Fibroblast of skin of right quadriceps (primary cell): ENCODE measurements at places on chromosomes 7 and 10.

DNA sequence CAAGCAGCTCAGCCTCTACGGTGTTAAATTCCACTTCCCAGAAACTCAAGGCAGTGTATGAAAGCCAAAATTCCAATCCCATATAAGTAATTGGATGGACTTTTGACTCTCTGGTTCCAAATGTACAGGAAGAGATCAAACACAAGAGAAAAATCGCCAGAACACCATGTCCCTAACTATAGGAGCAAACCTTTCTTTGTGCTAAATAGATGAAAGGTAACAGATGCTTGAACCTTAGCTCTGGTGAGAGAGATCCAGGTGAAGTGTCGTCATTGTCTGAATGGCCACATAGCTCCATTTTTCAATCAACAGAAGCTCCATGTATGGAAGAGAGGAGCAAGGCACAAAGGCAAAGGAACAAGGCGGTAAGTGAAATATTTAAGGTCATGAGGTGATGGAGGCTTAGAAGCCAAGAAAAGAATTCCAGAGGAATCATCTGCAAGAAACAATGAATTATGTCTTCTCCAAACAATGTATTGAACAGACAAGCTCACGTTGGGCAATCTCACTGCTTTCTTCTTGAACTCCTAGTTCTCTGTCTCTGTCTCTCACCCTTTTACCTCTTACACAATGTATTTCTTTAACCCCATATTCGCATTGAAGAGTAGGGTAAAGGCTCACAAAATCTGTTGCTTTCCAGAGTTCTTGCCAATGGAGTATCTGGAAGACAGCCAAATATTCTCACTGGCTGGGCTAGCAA is 585.1 kb downstream of the GATA3 start:
- DNase-seq = no peak

GRCh38 chr7:40749877-40750276 is 615.1 kb downstream of the SUGCT start:
- peak; percentile 24 for DNase-seq

- no peak for DNase-seq
Observed at GRCh38 chr7:129222064-129222463, 2.8 kb upstream of the AHCYL2 start.

DNA sequence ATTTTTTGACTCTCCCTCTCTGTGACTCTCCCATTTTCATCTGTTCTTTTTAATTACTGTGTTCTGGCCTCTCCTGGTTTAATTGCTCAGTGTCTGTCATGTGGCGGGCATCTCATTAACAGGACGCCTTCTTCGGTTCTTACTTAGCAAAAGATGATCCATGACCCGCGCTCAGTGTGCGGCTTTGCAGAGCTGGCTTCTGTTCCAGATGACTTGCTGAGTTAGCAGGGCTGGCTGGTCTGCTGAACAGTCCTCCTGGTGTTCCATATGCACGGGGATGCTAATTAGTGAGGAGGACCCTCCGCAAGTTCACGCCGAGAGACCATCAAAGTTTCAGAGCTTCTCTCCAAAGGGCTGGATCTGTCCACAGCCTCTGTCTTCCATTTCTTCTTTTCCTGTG is 258.6 kb upstream of the MKI67 start:
- DNase-seq = no peak

GRCh38 chr10:62506371-62506770 is 132.2 kb downstream of the ZNF365 start:
- DNase-seq = no peak

DNA sequence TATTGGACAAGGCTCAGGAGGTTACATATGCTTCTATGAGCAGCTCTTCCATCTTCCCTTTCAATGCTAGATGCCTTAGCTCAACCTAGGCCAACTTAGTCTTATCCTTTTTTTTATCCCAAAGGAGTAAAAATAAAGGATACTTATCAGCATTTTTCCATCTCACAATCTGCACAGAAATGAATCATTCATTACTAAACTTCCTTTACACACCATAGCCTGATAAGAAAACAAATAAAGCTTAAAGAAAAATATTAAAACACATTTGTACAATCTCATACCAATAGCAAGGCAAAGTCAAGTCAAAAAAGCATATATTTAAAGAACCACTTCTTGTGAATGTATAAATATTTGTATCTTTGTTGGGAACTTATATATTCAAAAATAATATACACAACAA is 407.4 kb downstream of the GRM8 start:
- DNase-seq = no peak

DNA sequence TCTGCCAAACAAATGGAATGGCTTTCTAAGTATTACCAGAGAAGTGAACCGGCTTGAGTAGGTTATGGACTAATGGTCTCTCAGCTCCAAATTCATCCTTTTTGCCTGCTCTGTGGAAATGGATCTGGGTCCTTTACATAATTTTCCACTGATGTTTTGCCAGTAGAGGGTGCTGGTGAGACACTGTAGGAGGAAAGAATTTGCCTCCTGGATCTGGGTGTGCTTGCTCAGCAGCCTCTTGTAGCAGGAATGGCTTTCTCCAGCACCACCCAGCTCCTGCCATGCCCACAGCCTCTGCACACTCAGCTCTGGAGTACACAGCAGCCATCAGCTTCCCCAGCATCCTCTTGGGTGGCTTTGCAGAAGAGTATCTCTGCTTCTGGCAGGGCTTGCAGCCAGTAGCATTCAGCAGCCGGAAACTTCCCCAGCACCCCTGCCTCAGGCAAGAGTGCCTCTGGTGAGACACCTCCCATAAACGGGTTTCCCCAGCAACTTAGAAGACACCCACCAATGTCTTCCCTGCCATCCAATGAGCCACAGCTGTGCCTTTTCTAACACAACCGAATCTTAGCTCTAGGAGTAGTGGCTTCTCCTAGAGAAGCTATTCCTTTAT is 235.0 kb upstream of the PLPP4 start:
- peak; percentile 35 for DNase-seq

GRCh38 chr10:68871105-68871711 is 29.9 kb upstream of the DDX50 start:
- peak; percentile 59 for DNase-seq

DNA sequence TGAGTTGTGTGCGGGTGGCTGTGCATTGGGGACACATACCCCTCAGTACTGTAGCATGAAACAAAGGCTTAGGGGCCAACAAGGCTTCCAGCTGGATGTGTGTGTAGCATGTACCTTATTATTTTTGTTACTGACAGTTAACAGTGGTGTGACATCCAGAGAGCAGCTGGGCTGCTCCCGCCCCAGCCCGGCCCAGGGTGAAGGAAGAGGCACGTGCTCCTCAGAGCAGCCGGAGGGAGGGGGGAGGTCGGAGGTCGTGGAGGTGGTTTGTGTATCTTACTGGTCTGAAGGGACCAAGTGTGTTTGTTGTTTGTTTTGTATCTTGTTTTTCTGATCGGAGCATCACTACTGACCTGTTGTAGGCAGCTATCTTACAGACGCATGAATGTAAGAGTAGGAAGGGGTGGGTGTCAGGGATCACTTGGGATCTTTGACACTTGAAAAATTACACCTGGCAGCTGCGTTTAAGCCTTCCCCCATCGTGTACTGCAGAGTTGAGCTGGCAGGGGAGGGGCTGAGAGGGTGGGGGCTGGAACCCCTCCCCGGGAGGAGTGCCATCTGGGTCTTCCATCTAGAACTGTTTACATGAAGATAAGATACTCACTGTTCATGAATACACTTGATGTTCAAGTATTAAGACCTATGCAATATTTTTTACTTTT is 1.8 kb downstream of the DDIT4 start:
- no peak for DNase-seq

GRCh38 chr10:77408259-77408658 is 229.3 kb downstream of the KCNMA1 start:
- DNase-seq = no peak

GRCh38 chr10:29322918-29323317 is 34.0 kb downstream of the LYZL1 start:
- DNase-seq = no peak

GRCh38 chr10:123965973-123966895 is 74.6 kb upstream of the CPXM2 start:
- peak; percentile 57 for DNase-seq

GRCh38 chr10:128489324-128490247 is 363.4 kb upstream of the MKI67 start:
- no peak for DNase-seq

- DNase-seq = no peak
Observed at GRCh38 chr7:67896721-67897120, 900.1 kb downstream of the TYW1 start.

DNA sequence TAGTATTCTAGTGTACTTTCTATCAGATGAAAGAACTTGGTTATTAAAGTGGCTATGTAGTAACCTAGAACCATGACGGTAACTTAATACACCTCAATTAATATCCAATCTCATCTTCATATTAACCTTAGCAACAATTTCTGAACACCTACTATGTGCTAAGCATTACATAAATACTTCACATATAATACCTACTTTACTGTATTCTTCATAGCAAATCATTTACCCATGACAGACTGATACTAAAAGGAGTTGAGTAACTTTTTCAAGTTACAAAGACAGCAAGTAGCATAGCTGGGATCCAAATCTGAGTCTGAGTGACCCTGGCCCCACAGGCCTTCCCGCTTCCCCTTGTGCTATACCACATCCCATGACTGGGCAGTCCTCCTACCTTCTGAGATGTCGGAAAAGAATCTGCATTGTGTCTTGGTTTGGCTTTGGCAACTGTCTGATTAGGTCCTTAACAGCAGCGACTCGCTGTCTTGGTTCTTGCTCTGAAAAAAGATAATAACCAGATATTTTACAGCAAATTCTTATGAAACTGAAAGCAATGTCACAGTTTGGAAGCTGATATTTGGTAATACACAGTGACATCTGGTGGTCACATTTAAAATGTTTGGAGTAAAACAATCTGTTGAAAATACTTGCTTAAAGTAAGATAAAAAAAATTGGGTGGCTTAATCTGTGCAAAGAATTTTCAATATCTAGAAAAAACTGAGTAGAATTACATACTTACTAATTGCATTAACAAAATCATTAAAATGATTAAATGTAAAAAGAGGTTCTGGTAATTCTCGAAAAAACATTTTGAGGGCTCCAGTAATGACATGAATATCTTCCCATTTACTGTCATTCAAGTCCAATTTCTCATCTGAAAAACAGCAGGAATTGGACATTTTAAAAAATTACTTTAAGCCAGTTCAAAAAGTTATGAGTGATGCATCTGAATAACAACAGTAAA is 120.1 kb downstream of the ARHGAP12 start:
- DNase-seq = peak; percentile 77

- DNase-seq = no peak
Observed at GRCh38 chr10:99975106-99975829, 34.5 kb downstream of the DNMBP start.

DNA sequence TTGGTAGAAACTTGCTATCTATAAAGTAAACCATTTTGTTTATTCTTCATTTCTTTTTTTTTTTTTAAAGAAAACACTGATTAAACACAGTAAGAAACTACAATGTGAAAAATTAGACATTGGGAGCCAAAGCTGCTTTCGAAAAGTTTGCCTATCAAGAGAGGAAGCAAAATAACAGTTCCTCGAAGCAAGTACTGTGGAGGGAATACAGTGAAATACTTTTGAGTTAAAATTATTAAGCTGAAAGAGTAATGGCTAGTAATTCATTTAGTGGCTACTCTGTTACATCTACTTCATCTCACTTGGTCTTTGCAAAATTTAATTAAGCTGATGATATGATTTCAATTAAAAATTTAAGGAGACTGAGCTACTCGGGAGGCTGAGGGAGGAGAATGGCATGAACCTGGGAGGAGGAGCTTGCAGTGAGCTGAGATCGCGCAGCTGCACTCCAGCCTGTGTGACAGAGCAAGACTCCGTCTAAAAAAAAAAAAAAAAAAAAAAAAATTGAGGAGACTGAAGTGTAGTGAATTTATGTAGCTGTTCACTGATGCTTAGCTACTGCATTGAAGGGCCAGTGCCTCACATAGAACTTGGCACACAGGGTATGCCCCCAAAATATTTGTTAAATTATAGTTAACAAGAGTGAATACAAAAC is 982.1 kb upstream of the MBL2 start:
- no peak for DNase-seq

GRCh38 chr7:16913643-16914042 is 31.9 kb upstream of the AGR3 start:
- no peak for DNase-seq

- DNase-seq = no peak
Observed at GRCh38 chr10:70744617-70745143, 40.5 kb downstream of the TBATA start.

DNA sequence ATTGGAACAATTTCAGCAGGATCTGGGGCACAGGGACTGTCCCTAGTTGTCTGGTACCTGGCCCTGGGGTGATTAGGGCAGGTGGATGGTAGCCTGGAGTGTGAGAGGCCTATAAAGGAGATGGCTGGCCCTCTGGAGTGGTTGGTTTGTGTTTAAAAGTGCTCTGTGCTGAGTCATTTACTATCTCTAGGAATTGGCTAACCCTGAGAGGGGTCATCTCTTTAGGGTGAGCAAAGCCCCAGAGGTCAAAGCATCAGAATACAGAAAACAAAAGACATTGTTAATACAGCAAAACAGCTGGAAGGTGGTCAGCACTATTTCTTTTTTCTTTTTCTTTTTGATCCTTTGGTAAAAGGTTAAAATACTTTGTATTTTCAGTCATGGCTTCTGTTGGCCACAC is 43.4 kb upstream of the BMPER start:
- no peak for DNase-seq

GRCh38 chr10:112287844-112288243 is 4.6 kb downstream of the TECTB start:
- no peak for DNase-seq

GRCh38 chr10:81792729-81793128 is 82.3 kb upstream of the NRG3 start:
- no peak for DNase-seq

DNA sequence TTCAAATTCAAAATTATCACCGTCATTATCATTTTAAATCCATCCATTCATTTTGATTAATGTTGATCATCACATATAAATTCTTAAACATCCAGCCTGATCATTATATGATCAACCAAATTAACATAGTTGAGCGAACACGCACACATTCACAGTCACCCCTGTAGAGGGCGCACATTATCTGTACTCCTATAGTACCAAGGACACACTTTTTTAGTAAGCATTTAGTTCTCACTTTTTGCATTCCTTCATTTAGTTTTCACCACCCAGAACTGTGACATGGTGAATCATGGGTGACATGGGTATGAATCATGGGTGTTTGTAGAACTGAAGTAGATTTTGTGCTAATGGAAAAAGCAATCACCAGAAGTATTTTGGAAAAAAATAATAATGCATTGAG is 26.0 kb upstream of the ZNF735 start:
- DNase-seq = no peak

DNA sequence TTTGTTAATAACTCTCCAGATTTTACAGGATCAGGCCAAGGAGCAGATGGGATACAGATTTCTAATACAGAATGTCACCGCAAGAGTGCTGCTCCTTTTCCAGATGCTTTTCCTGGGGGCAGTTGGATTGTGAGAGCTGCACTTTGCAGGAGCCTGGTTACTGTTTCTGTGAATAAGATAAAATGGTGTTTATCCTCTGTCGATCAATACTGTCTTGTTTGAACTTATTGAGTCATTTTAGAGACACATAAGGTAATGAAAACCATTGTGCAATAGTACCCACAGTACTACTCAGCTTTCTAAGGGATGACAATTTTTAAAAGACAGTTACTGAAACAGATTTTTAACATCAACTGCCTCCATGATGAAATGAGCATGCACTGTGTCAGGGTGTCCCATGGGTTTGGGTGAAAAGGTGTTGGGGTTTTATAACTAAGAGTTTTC is 2.9 kb downstream of the A1CF start:
- no peak for DNase-seq
